ENCODE measurements at places on chromosomes 5 and 9. TPM values are rescaled to one million over a fixed set of nuclear protein-coding genes. Genes with fewer than 3 reads are reported as not detected.

The ADRA1B gene
- under 0.01 TPM for total RNA-seq

The GPX8 gene
- total RNA-seq: 102 TPM

The OR1Q1 gene
- not detected for total RNA-seq

The ELOVL7 gene
- total RNA-seq: 0.29 TPM

The CDC20B gene
- not detected for total RNA-seq

The PCDHGB2 gene
- 2.2 TPM for total RNA-seq

The AIF1L gene
- 0.22 TPM for total RNA-seq

The ZNF883 gene
- total RNA-seq: under 0.01 TPM

The PCDHB14 gene
- total RNA-seq: 0.29 TPM

The WDR31 gene
- total RNA-seq: 1.3 TPM

Data from placental pericyte (primary cell).